ENCODE measurements at places on chromosomes 5 and 9.

- no peak for DNase-seq
These were observed 49.6 kb downstream of the RGS3 start for GRCh38 chr9:113513111-113513510.

DNA sequence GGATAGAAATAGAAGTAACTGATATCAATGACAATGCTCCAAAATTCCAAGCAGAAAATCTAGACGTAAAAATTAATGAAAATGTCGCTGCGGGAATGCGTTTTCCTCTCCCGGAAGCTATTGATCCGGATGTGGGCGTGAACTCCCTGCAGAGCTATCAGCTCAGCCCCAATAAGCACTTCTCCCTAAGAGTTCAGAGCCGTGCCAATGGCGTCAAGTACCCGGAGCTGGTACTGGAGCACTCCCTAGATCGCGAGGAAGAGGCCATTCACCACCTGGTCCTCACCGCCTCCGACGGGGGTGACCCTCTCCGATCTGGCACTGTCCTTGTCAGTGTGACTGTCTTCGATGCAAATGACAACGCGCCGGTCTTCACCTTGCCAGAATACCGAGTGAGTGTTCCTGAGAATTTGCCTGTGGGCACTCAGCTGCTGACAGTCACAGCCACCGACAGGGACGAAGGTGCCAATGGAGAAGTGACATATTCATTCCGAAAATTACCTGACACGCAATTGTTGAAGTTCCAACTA, 818 bp downstream of the PCDHGA10 start:
- no peak for DNase-seq

- no peak for DNase-seq
These were observed 22.2 kb upstream of the MYOT start for GRCh38 chr5:137845472-137845871.

DNA sequence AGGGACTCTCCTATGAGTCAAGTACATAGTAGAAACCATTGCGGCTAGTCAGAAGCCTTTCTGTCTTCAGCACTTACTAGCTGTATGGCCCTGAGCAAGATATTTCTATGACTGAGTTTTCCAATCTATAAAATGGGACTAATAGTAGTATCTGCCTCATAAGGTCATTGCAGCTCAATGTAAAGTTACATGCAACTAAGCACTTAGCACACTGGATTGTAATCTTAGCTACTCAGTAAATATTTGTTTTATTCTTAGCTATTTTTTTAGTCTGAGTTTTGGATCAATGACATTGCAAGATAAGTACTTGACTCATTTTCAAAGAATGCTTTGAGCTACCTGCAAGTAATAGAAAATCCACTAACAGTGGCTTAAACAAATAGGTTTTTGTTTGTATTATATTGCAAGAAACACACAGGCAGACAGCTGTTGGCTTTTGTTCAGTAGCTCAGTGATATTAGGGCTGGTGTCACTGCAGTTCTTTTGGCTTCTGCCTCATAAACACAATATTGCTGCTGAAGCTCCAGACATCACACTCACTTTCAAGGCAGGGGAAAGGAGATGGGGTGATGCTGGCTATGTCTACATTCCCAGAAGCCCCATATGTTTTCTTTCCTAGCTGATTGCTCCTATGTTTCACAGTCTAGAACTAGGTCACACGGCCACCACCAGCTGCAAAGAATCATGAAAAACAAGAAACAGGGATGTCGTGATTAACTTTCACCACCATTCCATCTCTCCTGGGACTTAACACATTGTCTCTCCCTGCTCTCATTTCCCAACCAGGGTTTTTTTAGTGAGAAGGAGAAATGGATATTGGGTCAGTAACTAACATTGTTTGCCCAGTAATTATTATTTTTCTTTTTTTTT, 26.9 kb upstream of the FAT2 start:
- DNase-seq, result no peak

- DNase-seq, result no peak
These were observed 414.2 kb upstream of the WWC1 start for GRCh38 chr5:167877114-167877722.

DNA sequence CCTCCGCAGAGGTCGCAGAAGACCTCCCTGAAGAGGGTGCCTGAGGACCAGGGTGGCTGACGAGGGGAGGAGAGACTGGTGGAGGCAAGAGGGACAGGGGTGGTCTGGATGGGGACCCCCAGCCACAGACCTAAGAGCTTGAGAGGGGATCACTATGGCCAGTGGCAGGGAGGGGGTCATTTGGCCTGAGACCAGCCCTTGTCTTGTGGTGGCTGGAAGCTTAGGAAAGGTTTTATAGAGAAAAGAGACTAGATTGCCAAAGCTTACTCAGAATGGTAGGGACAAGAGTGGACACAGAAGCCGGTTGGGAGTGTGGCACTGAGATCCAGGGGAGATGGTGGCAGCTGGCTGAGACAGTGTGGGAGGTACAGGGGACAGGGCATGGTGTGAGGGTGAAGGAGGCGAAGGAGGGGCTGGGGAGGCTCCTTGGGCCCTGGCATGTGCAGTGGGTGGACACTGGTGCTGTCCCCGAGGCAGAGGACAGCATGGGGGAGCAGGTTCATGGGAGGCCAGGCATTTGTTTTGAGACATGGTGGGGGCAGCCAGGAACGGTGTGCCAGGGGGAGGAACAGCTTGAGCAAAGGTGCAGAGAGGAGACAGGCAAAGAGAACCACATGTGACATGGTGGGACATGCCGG, 123.0 kb downstream of the C9orf50 start:
- DNase-seq, result no peak

DNA sequence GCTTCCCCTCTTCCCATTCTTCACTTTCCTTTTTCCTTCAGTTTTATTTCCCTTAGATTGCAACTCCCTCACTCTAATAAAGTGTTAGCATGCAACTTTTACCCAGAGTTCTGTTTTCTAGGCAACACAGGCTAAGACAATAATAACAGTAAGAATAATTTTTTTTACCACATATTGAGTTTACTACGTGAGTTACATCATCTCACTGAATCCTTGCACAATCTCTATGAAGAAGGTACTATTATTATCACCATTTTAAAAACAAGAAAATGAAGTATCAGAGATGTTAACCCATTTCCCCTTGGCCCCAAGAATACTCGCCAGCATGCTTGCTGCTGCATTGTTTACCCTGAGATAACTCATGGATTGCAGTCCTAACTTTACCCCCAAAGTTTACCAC, 53.7 kb upstream of the SMIM32 start:
- no peak for DNase-seq

DNA sequence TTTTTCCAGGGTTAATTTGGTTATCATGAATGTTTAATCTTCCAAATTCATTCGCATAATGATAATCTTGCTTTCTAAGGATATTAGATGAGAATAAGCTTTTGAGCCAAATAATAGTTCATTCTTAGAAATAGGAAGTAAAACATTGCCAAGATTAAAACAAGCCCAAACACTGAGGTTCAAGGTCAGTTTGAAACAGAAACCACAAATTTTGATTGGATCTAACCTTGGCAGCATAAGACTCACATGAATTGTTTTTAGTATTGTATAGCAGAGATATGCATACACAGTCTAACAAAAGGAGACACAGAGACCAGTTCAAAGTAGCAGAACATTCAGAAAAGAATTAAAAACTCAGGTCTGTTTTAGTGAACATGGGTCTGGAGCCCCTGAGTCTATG, 43.4 kb upstream of the VCAN start:
- no peak for DNase-seq
